ENCODE measurements at places on chromosomes 7 and 10. TPM values are rescaled to one million over a fixed set of nuclear protein-coding genes. Genes with fewer than 3 reads are reported as not detected.

DNA sequence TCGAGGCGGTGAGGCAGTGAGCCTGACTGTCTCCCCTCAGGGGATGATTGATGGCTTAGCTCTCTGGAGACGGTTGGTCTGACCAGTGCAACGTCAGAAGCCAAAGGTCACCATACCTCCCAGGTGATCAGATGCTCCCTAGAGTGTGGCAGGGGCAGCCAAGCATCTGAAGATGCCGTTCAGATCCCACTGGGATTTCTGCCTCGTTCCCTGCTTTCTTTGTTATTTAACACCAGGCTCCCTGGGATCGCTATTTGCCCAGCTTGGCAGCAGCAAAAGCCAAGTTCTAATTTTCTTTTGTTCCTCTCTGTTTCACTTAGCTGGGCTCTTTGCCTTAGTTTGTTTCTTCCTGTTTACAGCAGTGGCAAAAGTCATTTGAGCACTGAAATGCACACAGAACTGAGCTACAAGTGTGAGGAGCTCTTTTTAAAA, 53.5 kb upstream of the SVIL start:
- H3K4me1 ChIP-seq = peaks cover 32% of the 10 kb centered on the region
- peaks cover 22% of the 10 kb centered on the region for H3K36me3 ChIP-seq
- no peak for DNase-seq
- H3K27ac ChIP-seq = peak overlapping the region; percentile 70

- peaks cover 3% of the 10 kb centered on the region for H3K4me1 ChIP-seq
- H3K27me3 ChIP-seq = no peaks in the 10 kb centered on the region
- no peak overlapping the region for H3K4me3 ChIP-seq
- DNase-seq = no peak
- H3K27ac ChIP-seq = no peak overlapping the region
- H3K36me3 ChIP-seq = no peaks in the 10 kb centered on the region
Observed at GRCh38 chr10:50438049-50438936, 185.5 kb downstream of the SGMS1 start.

- DNase-seq = no peak
- no peaks in the 10 kb centered on the region for H3K27me3 ChIP-seq
- H3K4me1 ChIP-seq = no peaks in the 10 kb centered on the region
Observed at GRCh38 chr10:58511765-58512490, 744 bp upstream of the BICC1 start.

DNA sequence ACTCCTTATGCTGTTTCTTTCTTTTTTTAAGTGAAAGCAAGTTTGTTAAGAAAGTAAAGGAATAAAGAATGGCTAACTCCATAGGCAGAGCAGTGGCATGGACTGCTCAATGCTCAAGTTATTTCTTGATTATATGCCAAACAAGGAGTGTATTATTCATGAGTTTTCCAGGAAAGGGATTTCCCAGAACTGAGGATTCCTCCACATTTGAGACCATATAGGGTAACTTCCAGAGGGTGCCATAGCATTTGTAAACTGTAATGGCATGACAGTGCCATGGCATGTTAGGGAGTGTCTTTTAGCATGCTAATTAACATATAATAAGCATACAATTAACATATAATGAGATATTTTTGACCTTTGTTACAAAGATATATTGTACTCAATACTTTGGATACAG, 1034.5 kb upstream of the PHF14 start:
- H3K4me1 ChIP-seq = no peaks in the 10 kb centered on the region
- H3K4me3 ChIP-seq = no peak overlapping the region
- no peak for DNase-seq
- H3K27me3 ChIP-seq = no peaks in the 10 kb centered on the region
- H3K36me3 ChIP-seq = no peaks in the 10 kb centered on the region
- no peak overlapping the region for H3K27ac ChIP-seq

GRCh38 chr7:85322252-85322651, 135.4 kb upstream of the SEMA3D start:
- H3K4me3 ChIP-seq = no peak overlapping the region
- no peaks in the 10 kb centered on the region for H3K4me1 ChIP-seq
- H3K27ac ChIP-seq = no peak overlapping the region
- H3K36me3 ChIP-seq = no peaks in the 10 kb centered on the region

DNA sequence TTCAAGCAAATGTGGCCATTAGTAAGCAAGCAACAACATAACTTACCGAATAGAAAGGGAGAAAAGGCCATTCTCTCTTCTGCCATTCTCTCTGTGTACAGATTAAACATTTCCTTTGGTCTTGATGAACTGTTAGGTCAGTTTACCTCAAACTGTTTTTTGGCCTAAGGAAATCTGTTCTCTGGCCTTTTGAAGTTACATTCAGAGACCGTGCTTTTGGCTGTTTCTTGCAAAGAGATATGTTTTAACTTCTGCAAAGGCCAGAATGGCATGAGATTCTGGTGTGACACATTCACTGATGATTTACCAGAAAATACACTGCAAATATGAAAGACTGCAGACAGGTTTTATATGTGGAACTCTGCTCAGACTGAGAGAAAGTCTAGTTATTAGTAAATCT, 22.2 kb downstream of the AHR start:
- no peaks in the 10 kb centered on the region for H3K4me1 ChIP-seq
- H3K27me3 ChIP-seq = no peaks in the 10 kb centered on the region
- H3K36me3 ChIP-seq = peaks cover 14% of the 10 kb centered on the region
- no peak for DNase-seq

- H3K36me3 ChIP-seq = no peaks in the 10 kb centered on the region
- no peak overlapping the region for H3K4me3 ChIP-seq
- H3K27me3 ChIP-seq = no peaks in the 10 kb centered on the region
- H3K27ac ChIP-seq = no peak overlapping the region
- no peak for DNase-seq
Observed at GRCh38 chr10:89846786-89847185, 145.4 kb downstream of the KIF20B start.

GRCh38 chr7:9120331-9120730, 686.9 kb downstream of the NXPH1 start:
- H3K27ac ChIP-seq = no peak overlapping the region
- no peak for DNase-seq
- H3K27me3 ChIP-seq = no peaks in the 10 kb centered on the region
- no peaks in the 10 kb centered on the region for H3K4me1 ChIP-seq
- H3K4me3 ChIP-seq = no peak overlapping the region

GRCh38 chr10:124294811-124295770, 123.6 kb downstream of the OAT start:
- peak; percentile 53 for DNase-seq
- H3K4me3 ChIP-seq = no peak overlapping the region
- no peak overlapping the region for H3K27ac ChIP-seq
- no peaks in the 10 kb centered on the region for H3K36me3 ChIP-seq
- H3K4me1 ChIP-seq = no peaks in the 10 kb centered on the region

DNA sequence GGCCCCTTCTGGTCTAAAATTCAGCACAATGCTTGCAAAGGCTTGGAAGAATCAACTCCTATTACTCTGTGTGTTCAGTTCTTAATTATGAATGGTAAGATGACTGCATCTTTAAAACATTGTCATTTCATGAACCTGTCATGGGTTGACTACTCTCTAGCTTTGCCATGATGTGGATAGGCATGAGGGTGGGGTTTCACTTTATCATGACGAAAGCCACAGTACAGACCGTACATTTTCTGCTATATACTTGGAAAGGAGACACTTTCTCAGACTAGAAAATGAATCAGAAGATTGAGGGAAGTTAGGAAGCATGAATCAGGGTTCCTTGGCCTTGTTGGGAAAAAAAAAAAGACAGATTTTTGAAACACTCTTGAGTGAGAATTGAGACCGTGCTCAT, 19.7 kb upstream of the MSRB2 start:
- no peaks in the 10 kb centered on the region for H3K4me1 ChIP-seq
- H3K4me3 ChIP-seq = no peak overlapping the region
- no peaks in the 10 kb centered on the region for H3K36me3 ChIP-seq
- no peak for DNase-seq
- H3K27me3 ChIP-seq = no peaks in the 10 kb centered on the region

- H3K4me1 ChIP-seq = no peaks in the 10 kb centered on the region
- H3K27me3 ChIP-seq = no peaks in the 10 kb centered on the region
- H3K27ac ChIP-seq = peak overlapping the region; percentile 26
- peaks cover 99% of the 10 kb centered on the region for H3K36me3 ChIP-seq
- DNase-seq = no peak
Observed at GRCh38 chr7:134954197-134955082, 31.9 kb upstream of the AGBL3 start.

DNA sequence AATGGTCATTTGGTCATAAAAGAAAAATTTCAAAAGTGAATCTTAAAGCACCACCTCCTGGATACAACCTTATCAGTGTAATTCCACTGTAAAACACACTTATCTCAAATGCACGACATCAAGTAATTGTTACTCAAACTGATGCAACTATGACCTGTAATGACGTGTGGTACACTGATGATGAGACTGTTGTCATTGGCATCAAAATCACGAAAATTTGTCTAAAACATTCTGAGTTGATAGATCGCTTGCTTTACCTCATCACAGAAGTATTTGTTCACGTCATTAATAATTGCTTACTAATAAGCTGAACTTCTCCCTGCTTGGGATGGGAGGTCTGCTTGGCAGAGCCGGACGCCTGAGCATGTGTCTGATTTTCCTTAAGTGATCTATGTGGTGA, 221.8 kb upstream of the KLF6 start:
- no peaks in the 10 kb centered on the region for H3K27me3 ChIP-seq
- H3K27ac ChIP-seq = no peak overlapping the region
- H3K4me3 ChIP-seq = no peak overlapping the region
- H3K4me1 ChIP-seq = no peaks in the 10 kb centered on the region
- no peaks in the 10 kb centered on the region for H3K36me3 ChIP-seq

GRCh38 chr7:107076781-107077698, 32.5 kb downstream of the PRKAR2B start:
- no peak for DNase-seq
- no peaks in the 10 kb centered on the region for H3K36me3 ChIP-seq
- H3K4me1 ChIP-seq = no peaks in the 10 kb centered on the region
- H3K27me3 ChIP-seq = no peaks in the 10 kb centered on the region
- H3K27ac ChIP-seq = no peak overlapping the region
- no peak overlapping the region for H3K4me3 ChIP-seq

GRCh38 chr10:15791816-15792524, 68.3 kb downstream of the MINDY3 start:
- H3K4me3 ChIP-seq = no peak overlapping the region
- peak overlapping the region; percentile 87 for H3K27ac ChIP-seq
- peak; percentile 66 for DNase-seq

- H3K4me3 ChIP-seq = no peak overlapping the region
- DNase-seq = no peak
- H3K27me3 ChIP-seq = no peaks in the 10 kb centered on the region
Observed at GRCh38 chr10:3526727-3527501, 258.1 kb downstream of the KLF6 start.

DNA sequence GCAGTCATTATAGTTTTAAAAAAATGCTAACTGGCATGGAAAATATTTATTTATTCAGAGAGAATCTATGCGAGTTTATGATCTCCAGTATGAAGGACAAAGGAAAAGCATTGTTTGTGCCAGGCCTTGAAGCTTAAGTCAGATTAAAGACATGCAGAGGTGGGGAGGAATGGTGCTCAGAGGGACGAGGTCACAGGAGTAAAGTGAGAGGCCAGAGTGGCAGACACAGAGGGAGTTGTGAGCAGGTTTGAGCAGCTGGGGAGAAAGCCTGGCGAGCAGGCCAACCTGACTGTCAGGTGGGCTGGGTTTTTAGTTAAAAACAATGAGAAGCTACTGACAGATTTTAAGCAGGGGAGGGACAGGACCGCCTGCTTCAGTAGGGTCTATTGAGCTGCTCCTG, 6.8 kb upstream of the CCNY start:
- DNase-seq = no peak
- H3K4me1 ChIP-seq = peaks cover 3% of the 10 kb centered on the region
- H3K27me3 ChIP-seq = no peaks in the 10 kb centered on the region
- no peaks in the 10 kb centered on the region for H3K36me3 ChIP-seq
- H3K27ac ChIP-seq = no peak overlapping the region

DNA sequence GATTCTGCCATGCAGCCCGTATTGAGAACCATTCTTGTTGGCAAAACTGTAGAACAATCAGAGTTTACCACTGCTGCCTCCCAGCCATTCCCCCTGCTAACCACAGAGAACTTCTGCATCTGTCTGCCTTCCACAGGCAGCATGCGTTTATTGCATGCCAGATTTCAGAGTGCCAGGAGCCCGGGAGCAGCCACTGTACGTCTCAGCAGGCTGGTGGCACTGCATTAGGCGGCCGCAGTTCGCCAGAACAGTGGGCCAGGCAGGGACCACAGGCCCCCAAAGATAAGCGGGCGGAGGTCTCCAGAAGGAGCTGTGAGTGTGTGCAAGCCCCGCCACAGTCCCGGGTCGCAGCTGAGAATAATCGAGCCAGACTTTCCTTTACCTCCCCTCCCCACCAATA, 31.8 kb downstream of the ZNF467 start:
- peak overlapping the region; percentile 55 for H3K4me3 ChIP-seq
- H3K36me3 ChIP-seq = no peaks in the 10 kb centered on the region
- H3K4me1 ChIP-seq = no peaks in the 10 kb centered on the region
- H3K27ac ChIP-seq = no peak overlapping the region

DNA sequence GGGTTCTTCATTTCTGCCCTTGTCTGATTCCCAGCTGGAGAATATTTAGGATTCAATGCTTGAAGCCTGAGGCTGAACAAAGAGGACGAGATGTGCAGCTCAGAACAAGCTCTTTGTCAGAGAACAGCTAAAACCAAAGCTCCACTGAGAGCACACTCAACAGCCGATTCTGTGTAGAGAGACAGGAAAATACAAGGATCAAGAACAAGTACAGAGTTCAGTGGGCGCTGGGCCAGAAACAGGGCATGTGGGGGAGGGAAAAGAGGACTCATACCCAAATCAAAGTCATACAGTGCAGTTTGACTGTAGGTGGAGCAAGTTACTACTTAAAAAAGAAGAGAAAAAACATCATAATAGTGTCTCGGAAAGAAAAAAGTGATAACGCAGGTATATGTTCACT, at the start of gene AGMO:
Gene AGMO (minus strand): TSS at position 181 of the 400 bp plus-strand sequence.
- H3K27me3 ChIP-seq = no peaks in the 10 kb centered on the region
- no peaks in the 10 kb centered on the region for H3K4me1 ChIP-seq
- H3K36me3 ChIP-seq = no peaks in the 10 kb centered on the region
- no peak for DNase-seq

- no peak overlapping the region for H3K4me3 ChIP-seq
- no peaks in the 10 kb centered on the region for H3K36me3 ChIP-seq
- no peak overlapping the region for H3K27ac ChIP-seq
- no peaks in the 10 kb centered on the region for H3K4me1 ChIP-seq
- H3K27me3 ChIP-seq = no peaks in the 10 kb centered on the region
Observed at GRCh38 chr10:10520491-10521385, 496.9 kb upstream of the CELF2 start.

GRCh38 chr7:44767912-44768627, 19.4 kb downstream of the ZMIZ2 start:
- H3K27me3 ChIP-seq = no peaks in the 10 kb centered on the region
- H3K4me3 ChIP-seq = peak overlapping the region; percentile 6
- peaks cover 45% of the 10 kb centered on the region for H3K36me3 ChIP-seq
- peaks cover 25% of the 10 kb centered on the region for H3K4me1 ChIP-seq
- DNase-seq = no peak
- peak overlapping the region; percentile 52 for H3K27ac ChIP-seq

The PLXDC2 gene
- total RNA-seq = 94.1 TPM

The PDLIM1 gene
- total RNA-seq = 191 TPM

The ALOX5 gene
- total RNA-seq = 23.1 TPM

The SDK1 gene
- total RNA-seq = 13.3 TPM

The CALCR gene
- not detected for total RNA-seq

The ASIC3 gene
- total RNA-seq = not detected

The PRPS1L1 gene
- total RNA-seq = not detected

The CTBP2 gene
- 57.7 TPM for total RNA-seq

The GFRA1 gene
- total RNA-seq = 7.0 TPM

The SEMA3E gene
- 4.3 TPM for total RNA-seq

Measured in ascending aorta (tissue), 2 donors.